ENCODE measurements at places on chromosomes 12 and 14.

DNA sequence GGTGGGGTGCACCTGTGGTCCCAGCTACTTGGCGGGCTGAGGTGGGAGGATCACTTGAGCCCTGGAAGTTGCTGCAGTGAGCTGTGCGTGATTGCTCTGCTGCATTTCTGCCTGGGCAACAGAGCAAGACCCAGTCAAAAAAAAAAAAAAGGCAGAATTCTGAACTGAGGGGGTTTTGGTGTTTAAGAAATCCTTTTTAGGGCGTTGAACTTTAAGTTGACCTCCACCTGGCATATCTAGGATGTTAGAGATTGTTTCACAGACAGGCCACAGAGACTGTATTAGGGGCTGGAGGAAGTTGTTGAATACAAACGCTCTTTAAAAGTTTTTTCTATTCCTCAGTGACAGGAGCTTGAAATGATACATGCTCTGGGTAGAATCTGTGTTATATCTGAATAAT is 60.5 kb downstream of the FBXW8 start:
- DNase-seq, result no peak

DNA sequence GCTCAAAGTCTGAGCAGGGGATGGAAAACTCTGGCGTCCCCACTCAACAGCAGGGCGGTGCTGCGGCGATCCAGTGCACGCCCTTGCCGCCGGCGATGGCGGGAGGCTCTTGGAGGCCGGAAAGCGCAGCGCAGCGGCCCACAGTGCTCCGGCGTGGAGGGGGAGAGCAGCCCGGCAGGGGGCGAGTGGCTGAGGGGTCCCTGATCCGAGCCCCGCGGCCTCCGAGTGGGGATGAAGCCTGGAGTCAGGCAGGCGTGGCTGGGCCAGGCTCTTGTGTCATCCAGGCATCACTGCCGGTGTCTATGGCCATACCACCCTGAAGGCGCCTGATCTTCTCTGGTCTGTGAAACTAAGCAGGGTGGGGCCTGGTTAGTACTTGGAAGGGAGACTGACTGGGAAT is 183.1 kb downstream of the ALG10 start:
- no peak for DNase-seq

DNA sequence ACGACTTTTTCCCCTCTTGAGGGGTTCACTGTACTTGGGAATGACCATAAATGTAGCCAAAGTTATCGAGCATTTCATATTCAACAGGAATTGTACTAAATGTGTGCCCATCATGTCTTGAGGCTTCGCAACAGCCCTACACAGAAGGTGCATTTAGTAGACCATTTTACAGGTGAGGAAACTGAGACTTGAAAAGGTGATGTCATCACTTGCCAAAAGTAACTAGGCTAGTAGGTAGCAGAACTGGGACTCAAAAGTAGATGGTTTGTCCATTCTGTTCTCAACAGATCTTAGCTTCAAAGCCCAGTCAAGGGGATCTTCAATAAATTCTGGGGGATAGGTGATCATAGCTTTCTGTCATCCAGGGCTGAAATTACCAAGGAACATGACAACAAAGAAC is 782.2 kb downstream of the MED13L start:
- DNase-seq, result no peak

- no peak for DNase-seq
Observed at GRCh38 chr12:104638851-104639240, 182.1 kb downstream of the CHST11 start.

- DNase-seq, result no peak
Observed at GRCh38 chr12:6333029-6333428, 8.8 kb downstream of the TNFRSF1A start.

DNA sequence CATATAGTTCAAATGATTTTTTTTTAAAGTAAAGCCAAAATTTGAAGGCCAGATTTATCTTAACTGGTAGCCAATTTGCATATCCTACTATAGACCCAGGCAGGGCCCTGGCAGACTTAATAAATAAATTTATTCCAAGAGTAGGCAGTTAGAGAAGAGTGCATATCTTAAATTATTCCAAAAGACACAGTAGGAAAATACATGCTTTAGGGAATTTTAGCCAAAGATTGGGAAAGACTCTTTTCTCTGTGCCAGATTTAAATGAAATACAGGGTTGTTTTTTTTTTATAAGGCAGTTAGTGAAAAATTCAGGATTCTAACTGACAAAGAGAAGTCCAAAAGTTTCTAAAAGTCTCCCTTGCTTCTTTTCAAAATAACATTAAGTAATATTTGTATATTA is 65.5 kb downstream of the ST8SIA1 start:
- no peak for DNase-seq

DNA sequence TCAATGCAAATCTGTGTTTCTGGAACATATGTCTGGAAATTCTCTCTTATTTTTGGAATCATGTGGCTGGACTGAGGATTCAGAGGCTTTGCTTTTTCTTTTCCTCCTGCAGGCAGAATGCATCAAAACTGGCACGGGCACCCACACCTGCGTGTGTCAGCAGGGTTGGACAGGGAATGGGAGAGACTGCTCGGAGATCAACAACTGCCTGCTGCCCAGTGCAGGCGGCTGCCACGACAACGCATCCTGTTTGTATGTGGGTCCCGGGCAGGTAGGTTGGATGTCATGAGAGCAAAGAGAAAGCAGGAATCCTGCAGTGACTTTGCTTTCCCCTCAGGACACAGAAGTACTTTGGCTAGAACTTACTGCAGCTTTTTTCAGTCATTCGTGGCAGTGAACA is 90.3 kb downstream of the STAB2 start:
- DNase-seq, result no peak

DNA sequence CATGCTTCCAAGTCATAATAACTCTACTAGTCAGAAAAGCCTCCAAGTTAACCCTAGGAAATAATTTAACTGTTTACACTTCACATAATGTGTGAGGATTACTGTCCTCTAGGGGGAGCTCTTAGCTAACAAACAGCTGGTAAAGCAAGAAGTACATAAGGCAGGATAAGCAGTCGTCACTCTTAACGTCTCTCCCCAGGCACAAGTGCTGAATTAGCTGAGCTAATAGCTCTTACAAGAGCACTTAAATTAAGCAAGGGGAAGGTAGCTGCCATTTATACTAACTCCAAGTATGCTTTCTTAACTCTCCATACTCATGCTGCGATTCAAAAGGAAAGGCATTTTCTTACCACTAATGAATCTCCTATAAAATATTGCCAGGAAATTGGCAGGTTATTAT is 79.3 kb upstream of the TSPAN11 start:
- DNase-seq, result no peak

GRCh38 chr12:16920451-16920850 is 314.5 kb upstream of the LMO3 start:
- DNase-seq, result no peak

DNA sequence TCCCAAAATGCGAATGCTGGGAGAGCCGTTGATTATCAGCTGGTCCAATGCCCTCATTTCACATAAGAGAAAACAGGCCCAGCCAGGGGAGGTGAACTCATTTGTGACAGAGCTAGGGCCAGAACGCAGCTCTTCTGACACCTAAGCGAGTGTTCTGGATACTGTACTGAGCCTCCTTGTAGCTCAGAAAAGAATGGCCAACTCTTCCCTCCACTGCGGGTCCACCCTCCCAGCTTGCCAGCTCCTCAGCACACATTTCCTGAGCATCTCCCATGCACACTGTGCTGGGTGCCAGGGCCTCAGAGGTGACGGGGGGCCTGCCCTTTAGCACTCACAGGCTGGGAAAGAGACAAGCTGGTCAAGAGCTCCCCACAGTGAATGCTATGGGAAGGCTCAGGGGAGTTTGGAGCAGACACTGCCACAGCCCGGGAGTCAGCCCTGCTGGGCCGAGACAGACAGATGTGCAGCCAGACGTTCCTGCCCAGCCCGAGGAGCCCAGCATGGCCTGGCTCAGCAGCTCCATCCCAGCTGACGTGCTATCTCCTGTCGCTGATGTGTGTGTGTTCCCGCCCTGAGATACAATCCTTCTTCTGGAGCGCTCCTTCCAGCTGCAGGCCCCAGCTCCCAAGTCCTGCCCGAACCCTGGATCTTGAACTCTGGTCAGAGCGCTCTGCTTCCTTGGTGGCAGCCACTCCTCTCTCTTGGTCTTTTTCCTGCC is 3.5 kb downstream of the CMTM5 start:
- no peak for DNase-seq

DNA sequence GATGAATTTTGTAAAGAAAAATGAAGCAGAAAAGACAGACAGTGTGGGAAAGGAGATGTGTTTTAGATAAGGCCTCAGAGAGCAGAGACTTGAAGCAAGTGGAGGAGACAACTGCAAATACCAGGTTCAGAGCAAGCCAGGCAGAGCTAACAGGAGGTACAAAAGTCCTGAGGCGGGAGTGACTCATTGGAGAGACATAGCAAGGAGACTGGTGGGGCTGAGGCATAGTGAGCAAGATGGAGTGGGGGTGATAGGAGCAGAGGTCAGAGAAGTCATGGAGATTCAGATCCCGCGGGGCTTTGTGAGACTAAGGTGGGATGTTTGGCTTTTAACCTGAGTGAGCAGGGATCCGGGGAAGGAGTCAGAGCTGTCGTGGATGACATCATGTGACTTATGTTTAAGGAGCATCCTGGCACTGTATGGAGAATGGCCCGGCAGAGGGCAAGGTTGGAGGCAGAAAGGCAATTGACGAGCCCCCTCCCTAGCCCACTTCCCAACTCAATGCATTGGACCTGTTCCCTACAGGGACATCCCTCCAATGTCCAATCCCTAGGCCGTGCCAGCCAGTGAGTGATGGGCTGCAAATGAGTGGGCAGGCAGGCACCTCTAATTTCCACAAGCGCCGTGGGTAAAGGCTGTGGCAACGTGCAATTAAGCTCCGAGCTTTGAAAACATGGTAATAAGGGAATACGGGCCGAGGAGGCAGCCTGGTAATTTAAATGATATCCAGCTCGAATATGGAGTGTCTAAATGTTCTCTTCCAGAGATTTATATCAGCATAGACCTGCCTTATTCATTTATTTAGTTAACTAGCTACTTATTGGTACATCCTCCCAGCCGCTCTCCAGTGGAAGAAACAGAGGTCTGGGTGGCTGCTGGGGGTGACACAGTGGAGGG is 206.8 kb upstream of the LHX5 start:
- no peak for DNase-seq

GRCh38 chr14:51616256-51616655 is 35.5 kb upstream of the FRMD6 start:
- DNase-seq, result no peak

GRCh38 chr12:104339663-104340062 is 36.1 kb downstream of the EID3 start:
- no peak for DNase-seq

DNA sequence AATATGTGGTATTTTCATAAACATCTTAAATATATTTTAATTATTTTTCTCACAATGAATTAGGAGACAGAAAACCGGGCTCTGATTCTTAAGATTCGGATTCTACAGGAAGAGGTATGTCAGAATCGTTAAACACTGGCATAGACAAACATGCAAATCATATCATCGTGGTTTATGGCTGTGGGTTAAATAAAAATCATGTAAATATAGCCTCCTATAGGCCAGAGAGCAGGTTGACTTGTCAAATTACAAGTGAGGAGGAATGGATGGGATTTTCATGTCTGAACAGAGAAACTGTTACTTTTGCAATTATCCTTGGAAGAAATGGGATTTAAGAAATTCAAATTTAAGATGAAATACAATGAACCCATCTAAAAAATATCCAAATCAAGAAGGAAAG is 74.9 kb upstream of the BCAT1 start:
- no peak for DNase-seq

DNA sequence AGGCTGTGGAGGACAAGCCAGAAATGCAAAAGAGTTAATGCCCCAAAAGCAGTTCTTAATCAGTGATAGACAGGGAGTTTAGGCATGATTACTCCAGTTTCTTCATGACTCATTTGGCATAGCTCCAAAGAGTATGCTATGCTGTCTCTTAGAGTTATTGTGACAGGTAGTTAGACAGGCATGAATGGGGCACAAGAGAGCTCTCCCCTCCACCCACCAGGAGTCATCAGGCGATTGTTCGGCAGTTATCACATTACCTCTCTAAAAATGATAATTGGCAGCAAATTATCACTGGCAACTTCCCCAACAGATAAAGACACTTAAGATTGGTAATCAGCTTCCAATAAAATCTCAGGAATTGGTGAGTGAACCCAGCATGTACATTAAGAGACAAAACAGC is 320.1 kb downstream of the DAD1 start:
- DNase-seq, result no peak

- DNase-seq, result no peak
Observed at GRCh38 chr12:64452559-64453329, 824 bp downstream of the TBK1 start.

DNA sequence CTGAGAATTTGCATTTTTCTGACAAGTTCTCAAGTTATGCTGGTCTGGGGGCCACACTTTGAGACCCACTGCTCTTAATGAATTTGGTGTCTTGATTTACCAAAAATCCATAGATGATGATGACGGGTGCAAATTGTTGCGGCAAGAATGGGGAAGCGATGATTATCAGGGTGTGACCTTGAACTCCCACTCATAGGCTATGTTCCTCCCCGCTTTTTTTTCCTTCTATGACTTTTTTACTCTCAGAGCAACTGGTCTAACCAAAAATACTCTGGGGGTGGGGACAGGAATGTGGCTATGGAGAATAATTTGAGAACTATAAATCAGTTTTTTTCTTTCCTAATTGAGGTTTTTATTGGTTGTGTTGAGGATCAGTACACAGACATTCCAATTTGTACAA is 83.6 kb downstream of the PPFIBP1 start:
- DNase-seq, result no peak

DNA sequence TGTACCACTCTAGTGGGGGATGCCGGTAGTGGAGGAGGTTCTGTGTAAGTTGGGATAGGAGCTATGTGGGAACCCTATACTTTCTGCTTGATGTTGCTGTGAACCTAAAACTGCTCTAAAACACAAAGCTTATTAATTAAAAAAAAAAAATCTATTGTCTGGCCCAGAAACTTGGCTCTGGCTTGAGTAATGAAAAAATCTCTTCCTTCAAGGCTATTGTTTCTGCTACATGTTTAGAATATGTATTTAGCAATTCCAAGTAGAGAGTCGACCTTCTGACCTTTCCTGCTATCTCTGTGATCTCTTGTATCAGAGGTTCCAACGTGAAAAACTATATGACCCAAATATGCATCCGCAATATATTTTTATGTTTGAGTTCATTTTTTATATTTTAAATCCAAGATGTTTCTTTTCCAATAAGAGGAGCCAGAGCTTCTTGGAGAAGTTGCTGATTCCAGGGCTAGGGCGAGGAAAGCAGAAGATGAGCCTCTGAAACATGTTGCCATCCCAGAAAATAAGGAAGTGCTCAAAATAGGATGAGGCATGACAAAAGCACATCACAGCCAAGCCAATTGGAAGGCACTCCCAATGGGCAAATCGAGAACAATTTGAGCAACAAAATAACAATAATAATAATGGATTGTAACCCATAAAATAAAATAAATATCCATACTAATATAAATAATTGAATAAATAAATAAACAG is 184.6 kb upstream of the TMEM260 start:
- no peak for DNase-seq

DNA sequence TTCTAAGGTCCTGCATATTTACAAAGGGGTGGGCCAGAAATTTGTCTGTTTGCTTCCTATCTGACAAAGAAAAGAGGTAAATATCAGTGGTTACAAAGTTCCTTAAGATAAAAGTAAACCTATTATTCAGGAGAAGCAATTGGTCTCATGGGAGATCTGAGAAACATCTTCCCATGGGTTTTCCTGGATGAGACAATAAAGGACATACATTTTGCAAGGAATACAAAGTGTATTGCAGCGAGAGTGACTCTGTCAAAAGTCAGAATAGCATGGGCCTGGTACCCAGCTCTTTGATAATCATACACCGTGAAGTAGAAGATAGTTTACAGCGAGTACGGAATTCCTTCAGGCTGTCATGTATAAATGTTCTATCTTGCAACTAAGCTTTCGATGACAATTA is 14.2 kb downstream of the LRRK2 start:
- no peak for DNase-seq

Data from stimulated activated CD4-positive, alpha-beta T cell treated with anti-CD3 and anti-CD28 coated beads, Interleukin-1b, Interleukin-23, amount 100 ng/mL, for 1 hour (primary cell).